ENCODE measurements at places on chromosomes 6 and 20.

DNA sequence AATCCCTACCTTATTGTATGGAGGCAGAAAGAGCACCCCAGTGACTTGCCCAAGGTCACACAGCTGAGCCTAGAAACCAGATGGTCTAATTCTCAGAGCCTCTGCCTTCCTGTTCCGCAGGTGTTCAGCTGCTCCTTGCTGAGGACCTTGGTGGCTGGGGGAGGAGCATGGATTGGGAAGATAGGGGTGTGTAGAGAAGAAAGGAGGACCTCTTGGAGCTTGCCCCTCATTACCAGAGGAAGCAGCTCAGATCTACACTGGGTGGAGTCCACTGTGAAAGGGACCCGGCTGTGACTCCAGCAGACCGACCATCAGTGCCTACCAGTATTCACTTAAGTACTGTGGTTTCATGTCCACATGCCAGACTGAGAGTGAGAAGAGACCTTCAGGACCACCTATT, 15.2 kb downstream of the FOXP4 start:
- DNase-seq = no peak

GRCh38 chr6:157097255-157097955, 225.9 kb downstream of the TMEM242 start:
- no peak for DNase-seq

DNA sequence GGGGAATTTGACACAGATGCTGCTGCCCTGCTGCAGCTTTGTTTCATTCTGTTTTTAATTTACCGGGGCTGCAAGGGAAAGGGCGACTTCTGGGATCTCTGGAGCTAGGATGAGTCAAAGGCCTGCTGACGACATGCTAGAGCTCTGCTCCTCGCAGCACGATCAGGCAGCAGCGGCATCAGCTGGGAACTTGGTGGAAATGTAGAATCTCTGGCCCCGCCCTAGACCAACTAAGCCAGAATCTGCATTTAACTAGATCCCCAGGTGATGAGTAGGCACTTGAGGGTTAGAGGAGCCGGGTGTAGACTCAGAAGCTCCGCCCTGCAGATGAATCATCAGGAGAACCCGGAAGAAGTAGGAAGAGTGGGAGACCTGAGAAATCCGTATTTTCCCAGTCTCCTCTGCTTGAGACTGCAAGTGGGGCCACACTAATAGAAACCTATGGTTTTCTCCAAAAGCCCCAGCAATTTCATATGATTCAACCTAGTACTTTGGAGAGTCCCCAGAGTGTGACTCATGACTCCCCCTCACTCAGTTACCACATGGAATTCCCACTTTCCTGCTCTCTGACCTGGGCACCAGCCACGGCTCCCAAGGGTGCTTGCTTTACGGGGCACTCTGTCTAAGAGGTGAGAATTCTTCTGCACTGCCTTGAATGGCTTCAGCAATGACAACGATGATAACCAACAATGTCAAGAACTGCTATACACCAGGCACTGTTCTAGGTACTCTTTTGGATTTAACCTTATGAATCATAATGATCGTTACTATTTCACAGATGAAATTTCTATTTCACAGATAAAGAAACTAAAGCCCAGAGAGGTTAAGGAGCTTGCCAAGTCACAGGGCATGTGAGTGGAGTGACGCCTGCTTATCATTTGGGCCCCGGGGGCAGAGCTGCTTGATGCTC, 18.1 kb downstream of the TUBB2B start:
- DNase-seq = peak; percentile 93

GRCh38 chr6:28982476-28983266, 22.4 kb downstream of the ZNF311 start:
- DNase-seq = peak; percentile 42

GRCh38 chr6:10419749-10420545, 5.1 kb upstream of the TFAP2A start:
- DNase-seq = no peak

DNA sequence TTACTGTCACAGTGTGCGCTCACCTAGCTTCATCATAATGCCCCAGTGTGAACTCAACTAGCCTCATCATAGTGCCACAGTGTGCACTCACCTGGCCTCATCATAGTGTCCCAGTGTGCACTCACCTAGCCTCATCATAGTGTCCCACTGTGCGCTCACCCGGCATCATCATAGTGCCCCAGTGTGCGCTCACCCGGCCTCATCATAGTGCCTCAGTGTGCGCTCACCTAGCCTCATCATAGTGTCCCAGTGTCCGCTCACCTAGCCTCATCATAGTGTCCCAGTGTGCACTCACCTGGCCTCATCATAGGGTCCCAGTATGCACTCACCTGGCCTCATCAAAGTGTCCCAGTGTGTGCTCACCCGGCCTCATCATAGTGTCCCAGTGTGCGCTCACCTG, 10.6 kb downstream of the TMEM242 start:
- DNase-seq = no peak

GRCh38 chr6:53962646-53963045, 148.6 kb upstream of the MLIP start:
- DNase-seq = no peak

- DNase-seq = no peak
Observed at GRCh38 chr6:149200282-149200945, 117.1 kb upstream of the TAB2 start.

- DNase-seq = no peak
Observed at GRCh38 chr6:109097661-109098060, 2.4 kb downstream of the CEP57L1 start.

GRCh38 chr6:148530394-148530953, 187.8 kb downstream of the SASH1 start:
- no peak for DNase-seq

DNA sequence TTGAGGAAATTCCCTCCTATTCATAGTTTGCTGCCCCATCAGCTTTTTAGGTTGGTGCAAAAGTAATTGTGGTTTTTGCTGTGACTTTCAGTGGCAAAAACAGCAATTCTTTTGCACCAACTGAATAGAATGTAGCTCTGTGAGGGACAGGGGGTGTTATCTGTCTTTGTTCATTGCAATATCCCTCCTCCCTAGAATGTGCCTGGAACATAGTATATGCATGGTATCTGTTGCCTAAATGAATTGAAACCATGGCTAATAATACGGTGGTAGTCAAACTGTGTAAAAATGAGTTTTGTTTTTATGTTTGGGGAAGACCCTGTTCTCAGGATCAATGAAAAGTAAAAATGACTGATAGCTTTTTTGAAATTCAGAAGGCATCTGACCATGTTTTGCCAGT, 45.1 kb downstream of the SCAND1 start:
- DNase-seq = no peak

GRCh38 chr20:5127204-5127858, 523 bp downstream of the CDS2 start:
- no peak for DNase-seq

- no peak for DNase-seq
Observed at GRCh38 chr6:52325695-52326471, 36.1 kb upstream of the PAQR8 start.

Data from HTR-8/SVneo (cell line).